ENCODE measurements at places on chromosomes 2 and 18.

GRCh38 chr2:216477283-216478035 is 21.2 kb upstream of the RPL37A start:
- DNase-seq, result no peak

DNA sequence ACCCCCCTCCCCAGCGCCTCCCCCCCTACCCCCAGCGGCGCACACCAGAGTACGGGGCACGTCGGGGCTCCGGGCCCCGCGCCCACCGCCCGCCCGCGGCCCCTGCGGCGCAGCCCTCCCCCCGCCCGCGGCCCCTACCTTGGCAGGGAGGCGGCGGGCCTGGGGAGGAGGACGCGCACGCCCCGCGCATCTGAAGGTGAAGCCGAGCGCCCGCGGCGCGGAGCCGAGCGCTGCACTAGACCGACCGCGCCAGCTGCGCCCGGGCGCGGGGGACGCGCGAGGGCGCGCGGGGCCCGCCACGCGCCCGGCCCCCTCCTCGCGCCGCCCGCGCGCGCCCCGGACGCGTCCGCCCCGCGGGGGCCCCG is at the start of gene ZNF516:
TSS of gene ZNF516 (minus strand) at position 237 of the 365 bp plus-strand sequence. CDS start 52,188 bp downstream, outside the sequence.
- peak; percentile 47 for DNase-seq

DNA sequence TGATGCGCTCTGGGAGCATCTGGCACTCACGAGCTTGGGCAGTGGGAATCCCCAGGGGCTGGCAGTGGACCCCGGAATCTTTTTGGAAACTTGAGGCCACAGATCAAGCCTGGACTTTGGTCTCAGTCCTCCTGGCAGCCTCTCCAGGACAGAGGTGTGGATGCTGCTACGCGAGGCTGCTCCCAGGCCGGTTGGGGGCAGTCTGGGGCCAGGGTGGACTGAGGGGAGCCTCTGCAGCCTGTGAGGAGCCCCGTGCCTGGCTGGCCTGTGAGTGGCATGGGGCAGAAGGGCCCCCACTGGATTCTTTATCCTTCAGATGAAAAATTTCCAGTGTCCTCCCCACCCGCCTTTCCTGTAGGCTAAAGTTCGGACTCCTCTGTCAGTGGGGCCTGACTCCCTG is 12.7 kb upstream of the DES start:
- no peak for DNase-seq

DNA sequence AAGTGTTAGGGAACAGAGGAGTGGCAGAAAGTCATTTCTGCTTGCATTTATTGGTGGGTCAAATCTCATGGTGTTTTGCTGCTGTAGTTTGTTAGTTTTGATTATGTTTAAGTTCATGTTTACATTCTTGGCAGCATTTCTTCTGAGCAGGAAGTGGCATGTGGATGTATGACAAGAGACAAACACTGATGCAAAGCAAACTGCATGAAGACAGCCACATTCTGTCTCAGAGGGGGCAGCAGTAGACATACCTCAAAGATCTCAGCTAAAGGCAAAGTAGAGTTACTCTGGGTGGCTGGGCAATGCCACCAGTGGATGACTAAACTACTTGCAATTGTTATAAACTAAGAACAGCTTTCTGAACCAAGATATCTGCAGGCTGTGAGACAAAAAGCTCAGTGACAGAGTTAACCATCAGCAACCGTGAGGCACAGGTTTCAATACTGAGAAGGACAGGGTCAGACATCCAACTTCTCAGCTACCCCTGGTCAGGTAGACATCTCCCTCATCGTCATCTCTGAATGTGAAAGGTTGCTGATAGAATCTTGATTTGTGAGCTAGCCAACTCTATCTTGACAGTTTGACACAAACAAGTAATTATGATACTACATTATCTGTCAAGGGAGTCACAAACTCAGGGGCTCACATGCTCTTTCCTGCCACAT is 16.4 kb downstream of the GALNT3 start:
- DNase-seq, result no peak

DNA sequence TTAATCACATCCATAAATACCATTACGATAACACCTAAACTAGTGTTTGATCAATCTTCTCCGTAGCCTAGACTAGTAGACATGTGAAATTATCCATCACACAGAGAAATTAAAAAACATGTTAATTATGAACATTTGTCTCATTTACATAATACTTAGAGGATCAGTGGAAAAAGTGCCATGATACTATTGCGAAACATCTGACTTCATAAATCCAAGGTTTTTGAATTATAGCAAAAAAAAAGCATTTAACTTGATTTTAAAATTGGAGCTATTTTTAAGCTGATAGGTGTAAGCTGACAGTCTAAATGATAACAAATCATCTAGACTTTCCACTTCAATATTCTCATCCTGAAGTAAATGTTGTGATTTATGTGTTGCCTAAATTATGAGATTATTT is 51.6 kb downstream of the CBLN2 start:
- no peak for DNase-seq

DNA sequence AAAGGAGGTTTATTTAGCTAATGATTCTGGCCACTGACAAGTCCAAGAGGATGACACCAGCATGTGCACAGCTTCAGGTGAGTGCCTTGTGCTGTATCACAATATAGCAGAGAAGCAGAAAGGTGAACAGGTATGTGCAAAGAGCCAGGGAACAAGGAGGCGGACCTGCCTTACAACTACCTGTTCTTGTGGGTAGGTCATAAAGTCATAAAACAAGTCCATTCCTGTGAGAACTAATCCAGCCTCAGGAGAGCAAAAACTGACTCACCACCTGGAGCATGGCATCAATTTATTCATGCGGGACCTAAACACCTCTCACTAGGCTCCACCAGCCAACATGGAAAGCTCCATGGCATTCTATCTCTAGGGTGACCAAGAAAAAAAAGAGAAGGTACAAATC is 234.2 kb downstream of the ASXL3 start:
- no peak for DNase-seq

DNA sequence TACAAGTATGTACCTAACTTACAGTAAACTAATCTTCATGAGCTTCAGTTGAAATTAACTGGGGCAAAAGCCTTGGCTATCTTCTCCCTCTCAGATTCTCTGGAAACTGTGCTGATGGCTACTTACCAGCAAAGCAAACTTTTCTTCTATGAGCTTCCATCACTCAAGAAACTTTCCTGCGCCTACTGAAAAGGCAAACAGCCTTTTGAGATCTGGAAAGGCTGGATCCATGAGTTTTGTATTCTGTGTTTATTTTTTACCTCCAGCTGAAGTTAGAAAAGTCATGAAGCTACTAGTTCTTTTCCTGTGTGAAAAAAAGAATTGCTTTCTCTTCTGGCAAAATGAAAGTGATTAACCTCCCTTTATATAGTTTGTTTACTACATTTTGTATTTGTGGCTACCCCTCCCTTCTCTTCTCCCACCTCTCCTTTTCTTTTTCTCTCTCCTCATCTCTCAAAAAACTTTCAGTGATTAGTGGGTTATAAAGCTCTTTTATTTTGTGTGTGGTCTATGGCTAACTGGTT is 49.2 kb upstream of the RNF152 start:
- DNase-seq, result no peak

DNA sequence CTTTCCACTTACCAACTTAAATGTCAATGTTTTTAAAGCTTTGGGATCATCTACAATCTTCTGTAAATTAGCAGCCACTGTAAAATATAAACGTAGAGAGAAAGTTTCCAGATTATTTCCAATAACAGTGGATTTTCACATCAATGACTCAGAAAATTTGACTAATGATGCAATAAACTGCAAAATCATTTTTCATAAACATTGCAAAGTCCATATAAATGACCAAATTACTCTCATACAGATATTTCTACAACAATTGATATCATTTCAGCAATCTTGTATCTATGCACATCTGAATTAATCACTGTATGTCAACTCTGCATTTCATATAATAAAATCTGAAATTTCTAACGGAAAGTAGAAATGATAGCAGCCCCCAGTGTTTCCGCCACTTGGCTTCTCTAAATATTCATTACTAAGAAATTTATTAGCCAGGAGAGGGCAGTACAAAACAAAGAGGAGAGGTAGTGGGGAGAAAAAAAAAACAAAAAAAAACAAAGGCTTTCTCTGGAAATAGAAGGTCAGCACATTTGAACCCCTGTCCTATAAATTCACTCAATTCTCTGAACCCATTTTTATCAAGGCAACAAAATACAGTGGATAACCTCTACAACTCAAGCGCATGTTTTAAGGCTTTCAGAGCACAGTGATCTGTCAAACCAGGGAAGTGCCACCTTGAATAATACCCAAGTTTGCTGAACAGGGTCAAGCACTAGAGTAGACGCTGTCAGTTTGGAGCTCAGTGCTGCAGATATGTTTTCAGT is 282.6 kb downstream of the STK39 start:
- DNase-seq, result no peak

GRCh38 chr18:72613534-72613930 is 69.4 kb upstream of the CBLN2 start:
- DNase-seq, result no peak

DNA sequence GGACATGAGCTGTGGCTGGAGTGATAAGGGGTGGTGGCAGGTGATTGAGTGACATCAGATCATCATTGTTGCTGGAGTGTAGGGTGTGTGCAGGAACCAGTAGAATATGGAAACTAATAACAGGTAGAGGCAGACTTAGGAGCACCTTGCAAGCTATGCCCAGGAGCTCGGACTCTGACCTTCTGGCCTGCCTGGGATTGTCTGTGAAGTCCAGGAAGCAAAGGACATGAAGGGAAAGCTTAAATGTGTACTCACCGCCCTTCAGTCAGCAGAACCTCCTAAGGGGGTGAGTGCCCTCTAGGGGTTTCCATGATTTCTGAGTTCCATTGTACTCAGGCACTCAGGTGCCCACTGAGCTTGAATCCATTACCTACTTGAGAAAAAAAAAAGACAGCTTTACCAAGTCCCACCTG is 104.2 kb downstream of the CRIM1 start:
- no peak for DNase-seq

- DNase-seq, result no peak
Observed at GRCh38 chr2:144459286-144459685, 60.6 kb downstream of the ZEB2 start.

- DNase-seq, result no peak
Observed at GRCh38 chr2:232888839-232889529, 18.9 kb downstream of the SNORC start.

DNA sequence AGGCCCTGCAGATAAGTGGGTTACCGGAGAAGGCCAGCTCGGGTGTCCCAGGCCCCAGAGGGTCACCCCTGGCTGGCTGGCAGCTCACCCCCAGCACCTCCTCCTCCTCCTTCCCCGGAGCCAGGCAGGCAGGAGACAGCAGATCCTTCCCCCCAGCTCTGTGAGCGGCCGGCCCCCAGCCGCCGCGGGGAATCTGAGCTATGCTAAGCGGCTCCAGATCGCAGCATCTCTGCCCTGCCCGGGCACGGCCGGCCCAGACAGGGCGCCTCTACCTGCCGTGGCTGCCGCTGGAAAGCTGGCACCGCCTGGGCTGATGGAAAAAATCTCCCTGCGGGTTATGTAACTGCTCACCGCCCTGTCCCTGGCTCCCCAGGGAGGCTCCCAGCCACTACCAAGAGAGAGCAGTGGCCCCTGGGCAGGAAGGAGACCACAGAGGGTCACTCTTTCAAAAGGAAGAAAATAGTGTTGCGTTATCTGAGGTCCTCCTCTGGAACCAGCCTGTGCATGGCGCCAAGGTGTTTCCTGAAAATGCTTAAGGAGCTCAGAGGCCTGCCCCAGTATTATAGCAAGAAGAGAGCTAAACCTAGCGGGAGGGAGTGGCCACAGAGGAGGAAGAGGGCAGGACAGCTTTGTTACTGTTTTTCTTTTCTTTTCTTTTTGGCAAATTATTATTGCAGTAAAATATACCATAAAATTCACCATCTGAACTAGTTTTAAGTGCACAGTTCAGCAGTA is 179.0 kb downstream of the SMAD7 start:
- DNase-seq, result no peak
